CD4-positive, alpha-beta T cell treated with Interleukin-10 for 1 hour (primary cell): ENCODE measurements at places on chromosomes 6 and 20.

DNA sequence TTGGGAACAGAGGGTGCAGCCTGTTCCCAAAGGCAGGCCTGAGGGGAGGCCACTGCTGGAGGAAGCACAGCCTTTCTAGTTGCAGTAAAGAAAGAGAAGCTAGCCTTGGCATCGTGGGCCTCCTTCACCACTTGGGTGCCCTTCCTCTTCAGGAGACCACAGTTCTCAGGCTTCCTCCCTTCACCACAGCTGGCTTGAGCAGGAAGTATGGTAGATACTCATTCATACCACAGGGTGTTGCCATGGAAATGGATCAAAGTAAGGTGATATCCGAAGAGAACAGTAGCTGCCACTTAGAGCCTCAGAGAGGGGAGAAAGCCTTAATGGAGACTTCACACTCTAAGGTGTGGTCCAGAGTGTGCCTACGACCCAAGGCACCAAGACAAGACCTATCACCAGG is 120.4 kb upstream of the RIPOR2 start:
- DNase-seq = peak; percentile 90

DNA sequence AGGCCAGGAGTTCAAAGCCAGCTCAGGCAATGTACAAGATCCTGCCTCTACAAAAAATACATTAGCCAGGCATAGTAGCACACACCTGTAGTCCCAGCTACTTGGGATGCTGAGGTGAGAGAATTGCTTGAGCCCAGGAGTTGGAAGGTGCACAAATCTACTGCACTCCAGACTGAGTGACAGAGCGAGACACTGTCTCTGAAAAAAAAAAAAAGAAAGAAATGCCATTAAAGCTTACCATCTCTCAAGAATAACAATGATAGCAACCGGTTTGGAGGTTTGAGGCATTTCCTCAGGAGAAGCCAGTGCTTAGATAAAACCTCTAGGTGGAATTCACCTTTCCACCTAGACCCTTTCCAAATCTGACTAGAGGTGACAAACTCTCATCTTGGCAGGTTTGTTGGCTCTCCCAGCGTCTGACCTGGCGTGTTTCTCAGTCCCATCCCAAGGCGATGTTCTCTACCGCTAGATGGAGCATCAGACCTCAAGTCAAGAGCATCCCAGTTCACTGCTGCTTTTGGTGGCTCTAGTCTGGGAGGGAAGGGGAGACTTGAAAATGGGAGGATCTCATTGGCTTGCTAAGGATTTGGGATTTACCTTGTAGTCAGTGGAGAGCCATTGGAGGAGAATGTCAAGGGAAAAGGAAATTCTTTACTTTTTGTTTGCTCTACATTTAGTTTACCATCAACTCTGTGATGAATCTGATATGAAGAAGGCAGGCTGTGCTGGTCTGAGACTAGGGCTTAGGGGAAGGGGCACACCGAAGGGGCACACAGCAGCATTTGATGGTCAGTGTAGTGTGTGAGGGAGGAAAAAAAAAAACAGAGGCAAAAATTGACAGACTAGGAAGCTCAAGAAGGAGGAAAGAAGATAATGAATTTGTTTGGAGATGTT is 67.9 kb downstream of the NCOA7 start:
- peak; percentile 33 for DNase-seq

GRCh38 chr6:109096208-109096607 is 901 bp downstream of the CEP57L1 start:
- no peak for DNase-seq

- no peak for DNase-seq
Measured at GRCh38 chr6:36455486-36456027, 12.8 kb downstream of the KCTD20 start.

DNA sequence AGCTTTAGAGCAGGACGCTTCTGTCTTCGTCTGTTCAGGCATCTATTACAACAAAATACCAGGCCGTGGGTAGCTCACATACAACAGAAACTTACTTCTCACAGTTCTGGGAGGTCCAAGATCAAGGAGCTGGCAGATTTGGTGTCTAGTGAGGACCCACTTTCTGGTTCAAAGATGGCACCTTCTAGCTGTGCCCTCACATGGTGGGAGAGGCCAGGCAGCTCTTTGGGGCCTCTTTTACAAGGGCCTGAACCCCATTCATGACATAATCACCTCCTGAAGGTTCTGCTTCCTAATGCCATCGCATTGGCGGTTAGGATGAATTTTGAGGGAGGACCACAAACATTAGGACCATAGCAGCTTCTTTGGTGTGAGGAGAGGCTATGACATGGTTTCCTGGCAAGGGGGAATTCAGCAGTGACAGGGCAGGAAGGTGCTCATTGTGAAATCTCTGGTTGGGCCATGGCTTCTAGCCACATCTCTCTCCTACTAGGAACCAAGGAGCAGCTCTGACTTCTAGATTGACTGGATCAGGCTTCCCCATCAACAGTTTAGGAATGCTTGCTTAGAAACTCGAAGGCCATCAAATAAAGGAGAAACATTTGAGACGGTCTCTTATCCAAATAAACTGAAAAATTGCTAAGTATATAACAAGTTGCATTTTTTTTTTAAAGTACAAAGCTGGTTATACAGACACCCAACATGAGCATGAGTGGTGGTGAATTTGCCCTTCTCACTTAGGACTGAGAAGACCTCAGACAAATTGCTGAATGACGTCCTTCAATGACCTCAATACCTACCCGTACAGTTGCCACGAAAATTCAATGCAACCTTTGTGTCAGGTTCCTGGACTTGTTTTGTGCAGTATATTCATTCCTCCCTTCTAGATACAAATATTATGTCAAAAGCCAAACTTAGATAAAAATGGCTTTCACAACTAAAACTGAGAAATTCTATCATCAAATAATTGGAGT is 140.7 kb downstream of the ZDHHC14 start:
- DNase-seq = no peak

DNA sequence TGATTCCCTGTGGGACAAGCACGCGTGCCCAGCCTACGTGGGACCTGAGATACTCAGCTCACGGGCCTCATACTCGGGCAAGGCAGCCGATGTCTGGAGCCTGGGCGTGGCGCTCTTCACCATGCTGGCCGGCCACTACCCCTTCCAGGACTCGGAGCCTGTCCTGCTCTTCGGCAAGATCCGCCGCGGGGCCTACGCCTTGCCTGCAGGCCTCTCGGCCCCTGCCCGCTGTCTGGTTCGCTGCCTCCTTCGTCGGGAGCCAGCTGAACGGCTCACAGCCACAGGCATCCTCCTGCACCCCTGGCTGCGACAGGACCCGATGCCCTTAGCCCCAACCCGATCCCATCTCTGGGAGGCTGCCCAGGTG is 11.9 kb upstream of the RBCK1 start:
- no peak for DNase-seq

- no peak for DNase-seq
Measured at GRCh38 chr20:45502561-45502960, 12.9 kb downstream of the SPINT3 start.
